ENCODE measurements at places on chromosomes 13 and 19.

DNA sequence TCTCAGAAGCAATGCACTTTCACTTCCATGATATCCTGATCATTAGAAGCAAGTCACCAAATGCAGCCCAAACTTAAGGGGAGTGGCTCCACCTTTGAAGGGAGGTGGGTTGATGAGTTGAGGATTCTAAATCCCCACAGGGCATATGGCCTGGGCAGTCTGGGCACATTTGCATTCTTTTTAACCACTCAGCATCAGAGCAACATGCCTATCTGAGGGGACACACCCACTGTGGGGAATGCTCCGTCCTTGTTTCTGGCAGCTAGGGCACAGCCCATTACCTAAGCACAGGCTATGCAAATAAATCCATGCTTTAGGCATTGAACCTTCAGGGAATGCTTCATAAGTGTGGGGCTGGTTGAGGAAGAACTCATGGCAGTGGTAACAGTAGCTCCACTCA, 12.3 kb upstream of the SACS start:
- no peak for DNase-seq

GRCh38 chr19:11416346-11417052, 2.6 kb downstream of the RGL3 start:
- DNase-seq: no peak

DNA sequence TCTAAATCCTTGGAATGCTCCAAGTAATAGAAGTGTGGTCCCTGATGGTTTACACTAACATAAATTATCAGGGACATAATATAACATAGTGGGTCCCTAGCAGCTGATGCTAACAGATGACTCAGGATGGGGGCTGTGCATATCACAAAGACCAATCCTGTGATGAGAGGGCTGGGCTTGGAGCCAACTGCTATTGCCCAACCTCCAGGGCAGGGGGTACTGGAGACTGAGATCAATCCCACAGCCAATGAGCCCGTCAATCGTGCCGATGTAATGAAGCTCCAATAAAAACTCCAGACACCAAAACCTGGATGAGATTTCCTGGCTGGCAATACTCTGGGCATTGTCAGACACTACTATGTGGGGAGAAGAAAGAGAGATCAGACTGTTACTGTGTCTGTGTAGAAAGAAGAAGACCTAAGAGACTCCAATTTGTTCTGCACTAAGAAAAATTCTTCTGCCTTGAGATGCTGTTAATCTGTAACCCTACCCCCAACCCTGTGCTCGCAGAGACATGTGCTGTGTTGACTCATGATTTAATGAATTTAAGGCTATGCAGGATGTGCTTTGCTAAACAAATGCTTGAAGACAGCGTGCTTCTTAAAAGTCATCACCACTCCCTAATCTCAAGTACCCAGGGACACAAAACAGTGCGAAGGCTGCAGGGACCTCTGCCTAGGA, 33.4 kb downstream of the ABCC4 start:
- peak; percentile 87 for DNase-seq

GRCh38 chr13:80164462-80164861, 176.5 kb downstream of the SPRY2 start:
- peak; percentile 41 for DNase-seq

DNA sequence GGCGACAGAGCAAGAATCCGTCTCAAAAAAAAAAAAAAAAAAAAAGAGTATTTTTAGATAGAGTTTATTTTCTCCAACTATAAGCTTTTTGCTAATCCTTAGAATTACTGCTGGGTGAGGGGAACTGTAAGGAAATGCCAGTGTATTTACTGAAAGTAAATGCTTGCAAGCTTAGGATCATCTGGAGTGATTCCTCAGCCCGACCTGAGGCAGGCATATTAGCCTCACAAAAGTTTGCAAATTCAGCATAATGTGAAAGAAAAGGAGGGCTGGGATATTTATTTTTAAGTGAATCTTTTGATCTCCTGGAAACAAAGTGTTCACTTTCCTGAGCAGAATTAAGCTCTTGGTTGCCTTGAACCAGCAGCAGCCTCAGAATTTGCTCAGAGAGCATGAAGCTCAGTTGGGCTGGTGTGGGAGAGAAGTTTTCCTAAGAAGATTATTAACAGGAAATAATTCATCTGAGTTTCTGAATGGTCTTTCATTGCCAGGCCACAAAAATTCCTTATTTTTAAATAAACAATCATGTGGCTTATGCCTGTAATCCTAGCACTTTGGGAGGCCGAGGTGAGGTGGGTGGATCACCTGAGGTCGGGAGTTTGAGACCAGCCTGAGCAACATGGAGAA, 24.7 kb upstream of the SPATA13 start:
- peak; percentile 53 for DNase-seq

DNA sequence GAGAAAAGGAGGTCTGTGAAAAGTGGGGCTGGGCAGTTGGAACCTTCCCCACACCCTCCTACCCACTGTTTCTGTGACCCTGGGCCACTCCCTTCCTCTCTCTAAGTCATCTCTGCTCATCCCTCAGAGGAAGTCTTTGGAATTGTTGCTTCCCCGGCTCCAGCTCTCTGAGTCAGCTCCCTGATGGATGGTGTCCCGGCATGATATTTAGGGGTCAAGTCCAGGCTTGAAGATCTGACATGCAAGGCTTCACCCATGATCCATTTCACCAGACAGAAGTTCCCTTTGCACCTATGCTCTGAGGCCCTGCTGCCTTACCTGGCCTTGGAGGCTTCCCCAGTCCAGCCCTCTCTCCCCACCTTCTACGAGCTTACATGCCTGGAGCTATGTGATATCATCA, 13.3 kb downstream of the EXOC3L2 start:
- DNase-seq: no peak

- peak; percentile 22 for DNase-seq
Measured at GRCh38 chr13:99191900-99192399, 8.7 kb upstream of the UBAC2 start.

- no peak for DNase-seq
Measured at GRCh38 chr13:29579094-29579493, 16.4 kb downstream of the SLC7A1 start.

DNA sequence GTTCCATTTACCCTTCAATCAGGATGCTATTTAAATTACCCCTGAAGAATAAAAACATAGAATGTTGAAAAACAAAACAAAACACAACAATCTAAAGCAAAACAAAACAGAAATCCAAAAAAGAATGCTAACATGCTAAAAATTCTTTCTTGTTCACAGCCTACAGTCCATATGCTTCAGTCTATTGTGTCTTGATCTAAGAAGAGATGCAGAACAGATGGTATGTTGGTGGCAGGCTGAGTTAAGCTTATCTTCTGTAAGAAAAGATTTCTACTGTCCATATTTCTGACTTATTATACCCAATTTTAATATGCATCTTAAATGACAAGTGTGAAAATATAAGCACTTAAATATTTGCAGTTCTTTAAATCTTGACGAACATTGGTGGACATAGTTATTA, 356.1 kb upstream of the SLITRK1 start:
- no peak for DNase-seq

DNA sequence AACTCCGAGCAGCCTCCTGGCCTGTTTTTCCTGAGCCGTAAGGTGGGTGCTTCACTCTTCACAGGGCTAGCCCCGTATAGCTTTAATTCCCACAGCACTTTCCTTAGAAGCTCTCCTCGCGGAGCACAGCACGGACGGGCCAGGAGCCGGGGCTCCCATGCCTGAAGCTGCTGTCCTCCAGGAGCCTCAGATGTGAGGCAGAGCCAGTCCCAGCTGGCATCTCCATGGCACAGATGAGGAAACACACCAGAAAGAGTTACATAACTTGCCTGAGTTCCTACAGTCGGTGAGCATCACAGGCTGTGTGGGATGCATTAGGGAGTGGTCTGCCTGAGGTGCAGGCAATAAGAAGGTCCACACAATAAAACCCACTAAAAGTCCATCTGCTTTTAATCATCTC, 118.5 kb downstream of the ATP8A2 start:
- DNase-seq: no peak

DNA sequence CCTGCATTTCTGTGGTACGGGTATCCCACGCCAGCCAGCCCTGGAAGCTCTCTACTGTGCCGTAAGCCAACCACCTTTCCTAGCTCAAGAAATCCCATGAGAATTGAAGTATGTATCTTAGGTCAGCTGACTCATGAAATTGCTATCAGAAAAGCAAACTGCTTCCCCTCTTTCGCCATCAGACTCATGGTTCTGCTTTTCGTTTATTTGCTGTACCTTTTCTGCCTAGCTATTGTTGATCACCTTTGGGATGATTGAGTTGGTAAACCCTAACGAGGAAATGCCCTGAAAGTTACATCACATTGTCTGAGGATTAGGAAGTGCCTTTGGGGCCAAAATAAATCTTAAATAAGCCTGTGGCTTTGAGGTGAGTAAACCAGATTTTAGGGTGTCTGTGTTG, at the start of gene ADGRE3:
TSS of gene ADGRE3 (minus strand) at position 81 of the 400 bp plus-strand sequence. CDS start at position 7, 74 bp downstream.
- no peak for DNase-seq

GRCh38 chr13:54965881-54966280, 1937.3 kb downstream of the OLFM4 start:
- no peak for DNase-seq

DNA sequence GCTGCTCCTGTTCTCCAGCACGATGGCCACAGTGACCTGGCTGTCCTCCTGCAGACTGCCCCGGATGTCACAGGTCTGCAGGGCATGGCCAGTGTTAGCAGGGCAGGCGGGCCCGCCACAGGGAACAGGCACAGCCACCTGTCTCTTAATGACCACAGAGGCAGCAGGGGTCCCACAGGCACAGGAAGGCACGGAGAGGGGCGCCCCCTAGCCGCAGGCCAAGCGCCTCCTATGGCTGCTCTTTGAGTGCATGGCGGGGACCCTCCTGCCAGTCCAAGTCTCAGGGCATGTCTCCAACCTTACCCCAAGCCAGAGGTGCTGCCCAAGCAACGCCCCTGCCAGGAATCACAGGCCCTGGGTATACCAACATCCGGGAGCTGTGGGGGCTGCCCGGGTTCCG, 14.1 kb downstream of the IZUMO4 start:
- no peak for DNase-seq

- DNase-seq: no peak
Measured at GRCh38 chr19:51565583-51565982, 5.5 kb upstream of the ZNF175 start.

- no peak for DNase-seq
Measured at GRCh38 chr19:7145494-7145893, 76.0 kb downstream of the ZNF557 start.

GRCh38 chr19:56367829-56368711, 25.3 kb downstream of the ZNF582 start:
- peak; percentile 90 for DNase-seq

DNA sequence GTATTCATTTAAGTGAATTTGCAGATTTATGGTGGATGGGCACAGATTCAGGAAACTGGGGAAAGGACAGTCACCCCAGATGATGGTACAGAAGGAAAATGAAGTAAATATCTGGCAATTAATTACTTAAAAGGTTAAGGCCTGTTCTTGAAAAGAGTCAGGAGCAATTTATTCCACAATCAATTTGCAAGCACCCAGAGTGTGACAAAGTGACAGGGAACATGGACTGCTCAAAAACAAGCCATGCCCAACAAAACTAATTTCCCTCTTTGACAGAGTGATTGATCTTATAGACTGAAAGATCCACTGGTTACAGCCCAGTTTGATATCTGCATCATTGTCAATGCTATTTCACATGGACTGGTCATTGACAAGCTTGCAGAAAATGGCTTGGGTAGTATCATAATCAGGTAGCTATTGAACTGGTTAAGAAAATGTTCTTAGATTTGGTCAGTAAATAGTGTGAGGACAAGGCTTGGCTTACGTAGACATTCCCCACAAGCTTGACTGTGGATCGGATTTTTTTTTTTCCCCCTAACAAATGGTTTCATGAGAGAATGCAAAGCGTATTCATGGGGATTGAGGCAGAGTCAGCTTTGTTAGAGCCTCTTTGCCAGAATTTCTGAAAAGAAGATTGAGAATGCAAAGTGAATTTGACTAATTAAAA, 584.6 kb downstream of the GPC6 start:
- no peak for DNase-seq

DNA sequence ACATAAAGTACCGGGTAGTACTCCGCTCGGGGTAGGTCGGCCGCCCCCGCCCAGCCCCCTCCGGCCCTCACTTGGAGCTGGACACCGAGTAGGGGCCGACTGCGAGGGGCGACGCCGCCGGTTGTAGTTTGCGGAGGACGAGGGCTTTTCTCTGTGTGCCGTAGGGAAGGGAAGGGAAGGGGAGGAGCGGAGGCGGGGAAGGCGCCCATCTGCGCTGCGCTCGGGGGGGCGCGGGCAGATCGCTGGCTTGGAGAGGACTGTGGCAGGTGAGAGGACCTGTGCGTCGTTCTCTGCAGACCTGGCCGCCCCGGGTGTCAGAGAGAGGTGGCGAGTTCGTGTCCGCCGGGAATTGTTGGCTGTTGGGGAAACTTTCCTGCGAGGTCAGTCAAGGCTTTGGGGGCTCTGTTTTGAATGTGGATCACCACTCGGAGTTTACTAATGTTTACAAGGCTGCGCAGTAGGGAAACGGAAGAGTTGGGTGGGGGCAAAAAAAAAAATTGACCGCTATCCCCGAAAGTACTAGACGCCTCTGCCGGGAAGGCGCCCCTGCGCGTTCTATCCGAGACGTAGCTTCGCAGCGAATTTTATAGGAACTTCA, 1.4 kb downstream of the ING1 start:
- DNase-seq: no peak

DNA sequence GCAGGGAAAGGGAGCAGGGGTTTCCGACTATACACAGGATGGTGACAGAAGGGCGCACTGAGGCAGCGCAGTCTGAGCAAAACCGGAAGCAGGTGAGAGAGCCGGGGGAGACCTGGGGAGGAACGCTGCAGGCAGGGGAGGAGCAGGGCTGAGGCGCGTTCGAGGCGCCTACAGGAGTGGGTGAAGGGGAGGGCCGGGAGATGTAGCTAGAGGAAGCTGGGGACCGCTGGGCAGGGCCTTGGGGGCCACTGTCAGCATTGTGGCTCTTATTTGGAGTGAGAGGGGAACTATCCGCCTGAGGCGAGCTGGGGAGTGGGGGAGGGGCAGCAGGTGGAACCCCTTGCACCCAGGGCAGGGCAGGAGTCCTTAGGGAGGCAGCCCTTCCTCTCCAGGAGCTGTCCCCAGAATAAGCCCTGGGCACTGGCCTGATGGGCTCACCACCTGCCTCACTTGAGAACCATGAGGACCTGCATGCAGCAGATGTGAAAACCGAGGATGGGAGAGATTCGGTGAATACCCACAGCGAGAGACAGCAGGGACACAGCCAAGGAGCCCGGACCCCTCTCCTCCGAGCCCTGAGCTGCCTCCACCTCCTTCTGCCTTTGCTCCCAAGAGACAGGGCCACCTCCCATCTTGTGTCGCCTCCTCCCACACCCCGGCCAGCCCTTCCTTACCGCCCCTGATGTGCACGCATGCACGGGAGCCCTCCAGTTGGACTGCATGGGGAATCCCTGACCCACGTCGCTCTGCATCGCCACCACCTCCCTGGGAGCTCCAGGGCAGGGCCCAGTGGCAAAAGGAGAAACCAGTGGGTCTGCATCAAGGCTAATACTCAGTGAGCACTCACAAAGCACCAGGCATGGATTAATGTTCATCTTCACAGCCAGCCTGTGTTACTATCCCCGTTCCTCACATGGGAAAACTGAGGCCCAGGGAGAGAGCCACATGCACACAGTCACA, 10.3 kb downstream of the AKT2 start:
- no peak for DNase-seq

DNA sequence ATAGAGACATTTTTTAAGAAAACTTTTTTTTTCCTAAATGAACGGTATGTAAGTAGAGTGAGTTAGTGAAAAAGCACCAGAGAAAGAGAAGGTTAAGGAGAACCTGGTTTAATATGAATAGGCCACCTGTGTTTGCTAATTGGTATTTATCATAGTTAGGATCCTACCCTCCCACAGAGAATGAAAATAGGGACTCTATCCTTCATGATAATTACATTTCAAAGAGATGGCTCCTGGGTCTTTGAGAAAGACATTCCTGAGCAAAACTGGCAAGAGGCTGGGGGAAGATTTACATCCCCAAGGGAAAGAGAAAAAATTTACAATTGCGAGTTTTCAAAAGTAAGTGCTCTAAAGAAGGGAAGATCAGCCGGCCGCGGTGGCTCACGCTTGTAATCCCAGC, 1284.5 kb downstream of the SLITRK1 start:
- DNase-seq: no peak
